A549 treated with GW870086 at 1 μM for 4 hours (cell line): ENCODE measurements at places on chromosomes 3 and 15. TPM values are rescaled to one million over a fixed set of nuclear protein-coding genes. Genes with fewer than 3 reads are reported as not detected.

The C15orf62 gene
- 0.07 to 0.09 TPM in 2 of 5 replicates, not detected in the others for total RNA-seq

The CSTA gene
- 0.43 to 2.0 TPM (median 0.81 TPM) in 5 replicates for total RNA-seq

The RAD51 gene
- total RNA-seq, result 17.1 to 23.6 TPM (median 18.8 TPM) in 5 replicates

The TMEM42 gene
- total RNA-seq, result 7.3 to 11.4 TPM (median 10.5 TPM) in 5 replicates

The SYNPR gene
- total RNA-seq, result not detected in 5 replicates

The CHRNB4 gene
- total RNA-seq, result 0.52 to 1.6 TPM (median 1.1 TPM) in 5 replicates

The MLF1 gene
- 24.0 to 27.8 TPM (median 26.9 TPM) in 5 replicates for total RNA-seq

The ABCC5 gene
- total RNA-seq, result 12.1 to 17.6 TPM (median 16.2 TPM) in 5 replicates

The TTLL13 gene
- total RNA-seq, result 0.17 to 0.51 TPM (median 0.24 TPM) in 4 of 5 replicates, not detected in the other

The GPR15 gene
- not detected in 5 replicates for total RNA-seq

The DNAH12 gene
- 0.05 to 0.16 TPM (median 0.08 TPM) in 3 of 5 replicates, not detected in the others for total RNA-seq

The MRPS22 gene
- 43.6 to 52.0 TPM (median 45.4 TPM) in 5 replicates for total RNA-seq

The SLC9C1 gene
- total RNA-seq, result not detected in 5 replicates

The MUSTN1 gene
- total RNA-seq, result 0.35 TPM in 1 of 5 replicates, not detected in the others

The PYGO1 gene
- total RNA-seq, result 5.6 to 8.5 TPM (median 7.0 TPM) in 5 replicates

The FRMD5 gene
- 2.2 to 3.5 TPM (median 2.9 TPM) in 5 replicates for total RNA-seq

The PODXL2 gene
- total RNA-seq, result 7.6 to 10.9 TPM (median 9.9 TPM) in 5 replicates

The GOLGA8K gene
- total RNA-seq, result 0.56 to 0.97 TPM (median 0.71 TPM) in 5 replicates

The STRIT1 gene
- total RNA-seq, result not detected in 5 replicates

The KAT2B gene
- 6.6 to 7.3 TPM (median 7.1 TPM) in 5 replicates for total RNA-seq

The CNBP gene
- total RNA-seq, result 351 to 381 TPM (median 366 TPM) in 5 replicates

The CCR2 gene
- not detected in 5 replicates for total RNA-seq

The ATP10A gene
- total RNA-seq, result 7.9 to 10.6 TPM (median 9.3 TPM) in 5 replicates

The SLC22A13 gene
- 0.07 to 0.10 TPM in 2 of 5 replicates, not detected in the others for total RNA-seq

The A4GNT gene
- not detected in 5 replicates for total RNA-seq

The AADAC gene
- total RNA-seq, result 11.4 to 14.2 TPM (median 13.5 TPM) in 5 replicates

The ZCWPW2 gene
- not detected in 5 replicates for total RNA-seq

The ATP13A4 gene
- total RNA-seq, result not detected in 5 replicates

The ZNF80 gene
- not detected in 5 replicates for total RNA-seq

The ACVR2B gene
- 1.6 to 2.7 TPM (median 2.6 TPM) in 5 replicates for total RNA-seq

The ALG1L2 gene
- total RNA-seq, result not detected in 5 replicates

The DAZL gene
- total RNA-seq, result not detected in 5 replicates

The IL17RE gene
- total RNA-seq, result 1.1 to 2.4 TPM (median 2.2 TPM) in 5 replicates

The SEMA5B gene
- total RNA-seq, result 0.09 to 0.39 TPM (median 0.26 TPM) in 5 replicates

The CX3CR1 gene
- total RNA-seq, result 0.03 to 0.08 TPM (median 0.05 TPM) in 3 of 5 replicates, not detected in the others

The CCDC50 gene
- total RNA-seq, result 22.5 to 29.2 TPM (median 27.7 TPM) in 5 replicates

The BTLA gene
- total RNA-seq, result not detected in 5 replicates

The SIDT1 gene
- 0.43 to 1.1 TPM (median 0.80 TPM) in 5 replicates for total RNA-seq
